ENCODE measurements at places on chromosomes 2 and 18. TPM values are rescaled to one million over a fixed set of nuclear protein-coding genes. Genes with fewer than 3 reads are reported as not detected.

The ATAD2B gene
- 17.2 TPM for total RNA-seq

The MBOAT2 gene
- 75.2 TPM for total RNA-seq

The DAPL1 gene
- total RNA-seq = not detected

The KYNU gene
- total RNA-seq = 61.0 TPM

The DSC3 gene
- 394 TPM for total RNA-seq

The MTCL1 gene
- total RNA-seq = 17.8 TPM

The TBR1 gene
- not detected for total RNA-seq

The MATN3 gene
- total RNA-seq = 0.34 TPM

Measured in nasal cavity respiratory epithelium epithelial cell of viscerocranial mucosa (primary cell).